ENCODE measurements at places on chromosomes 5 and 9.
A peak's percentile ranks its signal among the peaks of the same experiment; 100 is the strongest.

- peak; percentile 60 for DNase-seq
Measured at GRCh38 chr5:133930061-133930812, 38.2 kb downstream of the C5orf15 start.

GRCh38 chr5:154603485-154603884 is 125.5 kb upstream of the HAND1 start:
- DNase-seq: no peak

DNA sequence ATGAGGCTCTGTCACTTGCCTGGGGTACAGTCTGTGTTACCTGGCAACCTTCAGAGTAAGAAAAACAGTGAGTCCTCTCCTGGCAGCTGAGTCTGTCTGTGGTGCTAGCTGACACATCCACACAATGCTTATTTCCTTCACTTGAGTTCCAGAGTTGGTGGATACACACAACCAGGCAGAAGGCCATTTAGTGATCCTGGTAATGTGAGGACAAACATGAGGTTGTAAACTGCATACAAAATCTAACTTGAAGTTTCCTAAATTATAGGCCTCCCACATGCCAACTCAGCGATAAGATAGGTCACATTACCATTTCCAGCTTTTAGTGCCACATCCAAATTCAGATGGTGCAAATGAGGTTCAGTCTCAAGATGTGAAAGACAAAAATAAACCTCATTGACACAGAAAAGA is 125.5 kb downstream of the DCP2 start:
- DNase-seq: no peak

GRCh38 chr9:81344366-81344765 is 345.0 kb downstream of the TLE1 start:
- no peak for DNase-seq

- DNase-seq: peak; percentile 95
Measured at GRCh38 chr5:181246276-181247049, 2.8 kb upstream of the RACK1 start.

DNA sequence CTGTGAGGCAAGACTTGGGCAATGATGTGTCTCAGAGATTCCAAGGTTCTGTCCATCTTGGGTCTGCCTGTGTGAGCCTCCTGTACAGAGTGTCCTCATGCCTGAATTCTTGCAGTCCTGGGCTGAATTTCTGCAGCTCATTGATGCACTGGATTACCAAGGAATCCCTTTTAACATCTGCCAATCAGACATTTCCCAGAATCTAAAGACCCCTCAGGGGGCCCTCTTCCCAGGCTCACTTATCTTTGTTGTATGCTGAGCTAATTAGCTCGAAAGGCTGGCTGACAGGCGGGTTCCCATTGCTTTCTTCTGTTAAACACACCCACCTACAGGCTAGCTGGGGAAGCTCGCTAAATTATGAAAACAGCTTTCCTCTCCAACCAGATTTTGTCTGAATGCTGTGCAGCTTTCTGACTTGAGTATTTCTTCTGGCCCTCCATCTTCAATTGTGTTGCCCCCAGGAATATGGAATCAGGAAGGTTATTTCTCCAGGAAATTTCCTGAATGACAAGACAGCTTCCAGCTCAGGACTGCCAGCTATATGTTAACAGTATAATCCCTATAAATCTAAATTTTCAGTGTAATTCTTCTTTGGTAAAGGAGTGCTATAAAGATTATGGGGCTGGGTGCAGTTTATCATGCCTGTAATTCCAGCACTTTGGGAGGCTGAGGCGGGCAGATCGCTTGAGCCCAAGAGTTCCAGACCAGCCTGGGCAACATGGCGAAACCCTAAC is at the start of gene LIX1:
Gene LIX1 (minus strand): TSS at position 91 of the 734 bp plus-strand sequence. CDS start 35 bp downstream, at position 56.
- DNase-seq: peak; percentile 16

GRCh38 chr5:136730426-136730825 is 365.1 kb upstream of the TRPC7 start:
- no peak for DNase-seq

DNA sequence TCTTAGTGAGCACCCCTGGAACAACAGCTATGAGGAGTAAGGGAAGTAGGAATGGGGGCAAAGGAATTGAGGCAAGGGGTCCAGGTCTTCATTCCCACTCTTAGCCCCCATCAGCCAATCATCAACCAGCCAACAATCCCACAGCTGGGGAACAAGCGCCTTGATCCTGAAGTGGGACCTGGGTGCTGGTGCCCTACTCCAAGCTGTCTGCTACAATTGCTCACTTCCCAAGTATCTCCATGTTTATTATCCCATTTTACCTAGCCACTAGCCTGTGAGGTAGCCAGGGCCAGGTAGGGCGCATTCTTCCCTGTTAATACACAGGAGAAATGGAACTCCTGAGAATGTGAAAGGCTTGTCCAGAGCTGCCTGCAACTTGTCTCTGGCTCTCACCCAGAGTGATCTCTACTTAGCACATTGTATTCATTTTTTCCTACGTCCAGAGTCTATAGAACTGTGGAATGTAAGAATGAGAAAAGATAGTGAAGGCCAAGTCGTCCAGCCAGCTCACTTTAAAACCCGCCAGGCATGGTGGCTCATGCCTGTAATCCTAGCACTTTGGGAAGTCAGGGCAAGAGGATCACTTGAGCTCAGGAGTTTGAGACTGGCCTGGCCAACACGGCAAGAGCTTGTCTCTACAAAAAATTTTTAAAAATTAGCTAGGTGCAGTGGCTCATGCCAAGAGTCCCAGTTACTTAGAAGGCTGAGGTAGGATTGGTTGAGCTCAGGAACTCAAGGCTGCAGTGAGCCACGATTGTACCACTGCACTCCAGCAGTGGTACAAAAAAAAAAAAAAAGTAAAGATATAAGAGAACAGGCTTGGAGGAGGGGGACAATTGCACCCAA is 6.2 kb upstream of the DNAJC18 start:
- DNase-seq: no peak

- DNase-seq: no peak
Measured at GRCh38 chr9:131403493-131403773, 9.5 kb downstream of the PRRC2B start.

DNA sequence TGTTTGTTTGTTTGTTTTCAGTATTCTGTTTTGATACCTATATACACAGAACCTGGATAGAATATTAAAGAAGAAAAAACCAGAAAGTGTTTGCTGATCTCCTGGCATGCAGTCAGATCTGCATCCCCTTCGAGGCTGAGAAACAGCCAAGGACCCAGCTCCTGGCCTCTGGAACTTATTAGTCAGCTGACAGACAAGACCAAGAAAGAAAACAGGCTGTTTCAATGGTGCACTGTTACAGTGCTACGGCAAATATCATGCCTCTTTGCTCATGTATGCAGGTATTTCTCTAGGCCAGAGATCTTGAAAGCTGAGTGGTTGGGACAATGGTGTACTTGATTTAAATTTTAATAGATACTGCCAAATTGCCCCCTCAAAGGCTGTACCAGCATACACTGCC is 95.0 kb downstream of the C5orf15 start:
- DNase-seq: no peak

DNA sequence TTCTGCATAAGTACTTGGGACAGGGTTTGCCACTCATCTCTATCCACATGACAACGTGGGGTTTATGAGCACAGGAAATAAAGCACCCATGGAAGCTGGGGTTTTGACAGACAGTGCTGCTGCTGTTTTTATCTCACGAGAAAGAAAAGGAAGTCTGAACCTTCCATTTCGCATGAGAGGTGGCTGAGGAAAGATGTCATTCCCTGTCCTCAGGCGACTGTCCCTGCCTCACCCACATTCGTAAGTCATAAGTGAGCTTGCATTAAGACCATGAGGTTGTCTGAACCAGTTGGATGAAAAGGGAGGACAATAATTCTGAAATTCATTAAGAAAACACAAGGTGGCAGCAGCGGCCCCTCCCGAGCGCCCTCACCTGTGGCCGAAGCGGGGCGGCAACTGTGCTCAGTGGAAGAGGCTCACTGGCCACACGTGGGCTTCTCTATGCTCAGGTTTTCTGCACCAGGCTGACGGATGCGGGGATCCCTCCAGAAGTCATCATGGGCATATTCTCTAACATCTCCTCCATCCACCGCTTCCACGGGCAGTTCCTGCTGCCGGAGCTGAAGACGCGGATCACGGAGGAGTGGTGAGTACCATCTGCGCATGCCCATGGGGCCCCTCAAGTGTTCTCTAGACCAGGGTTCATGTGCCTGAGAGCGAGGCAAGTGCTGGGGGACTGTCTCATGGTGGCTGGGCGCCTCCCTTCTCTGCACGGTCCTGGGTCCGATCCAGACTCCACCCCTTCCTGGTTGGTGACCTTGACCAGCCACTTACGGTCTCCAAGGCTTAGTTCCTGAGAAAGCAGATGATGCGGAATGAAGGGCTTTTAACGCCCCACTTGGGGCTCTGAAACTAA is 54.7 kb upstream of the SUSD3 start:
- no peak for DNase-seq

GRCh38 chr9:131645078-131645776 is 94.6 kb downstream of the RAPGEF1 start:
- DNase-seq: peak; percentile 19

DNA sequence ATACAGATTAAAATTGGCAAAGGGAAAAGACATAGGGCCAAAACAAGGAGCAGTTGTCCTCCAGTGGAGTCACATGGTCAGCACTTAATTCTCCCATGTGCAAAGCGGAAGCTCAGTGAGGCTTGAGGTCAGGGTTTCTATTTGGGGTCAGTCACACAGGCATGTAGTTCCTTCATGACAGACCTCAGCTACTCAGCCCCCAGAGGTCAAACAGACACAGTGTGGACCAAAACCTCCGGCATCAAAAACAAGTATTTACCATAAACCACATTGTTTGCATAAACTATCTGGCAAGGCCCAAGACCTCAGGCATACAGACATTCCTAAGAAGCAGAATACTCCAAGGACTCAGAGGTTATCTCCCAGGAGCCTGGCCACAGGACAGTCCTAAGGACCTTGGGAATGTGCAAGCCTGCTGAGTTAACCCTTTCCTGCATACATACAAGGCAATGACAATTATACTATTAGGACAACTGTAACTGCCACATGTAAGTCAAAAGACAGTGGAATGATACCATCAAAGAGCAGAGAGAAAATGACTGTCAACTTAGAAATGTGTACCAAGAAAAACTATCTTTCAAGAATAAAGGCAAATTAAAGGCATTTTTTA is 28.7 kb upstream of the FNIP1 start:
- DNase-seq: no peak

Measured in hepatic stellate cell (primary cell).